Activated CD4-positive, alpha-beta T cell treated with anti-CD3 and anti-CD28 coated beads for 4 hours (primary cell): ENCODE measurements at places on chromosomes 2 and 18.

DNA sequence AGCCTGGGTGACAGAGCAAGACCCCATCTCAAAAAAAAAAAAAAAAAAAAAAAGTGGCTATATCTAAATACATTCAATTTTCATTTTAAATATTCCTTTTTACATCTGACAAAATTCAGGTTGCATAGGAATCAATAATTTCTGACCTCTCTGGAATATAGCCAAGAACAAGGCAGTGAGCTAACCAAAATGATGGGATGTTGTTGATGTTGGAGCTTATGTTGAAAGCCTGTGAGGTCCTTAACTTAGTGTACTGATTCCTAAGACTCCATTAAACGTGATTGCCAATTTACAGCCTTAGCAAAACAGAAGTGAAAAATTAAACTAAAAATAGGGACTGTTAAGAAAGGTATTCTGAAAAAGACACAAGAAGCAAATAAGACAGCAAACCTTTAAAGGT, 109.6 kb downstream of the MEP1B start:
- no peak for DNase-seq

- no peak for DNase-seq
These were observed 170.4 kb upstream of the FN1 start for GRCh38 chr2:215606219-215606618.

- DNase-seq, result no peak
These were observed 199.1 kb upstream of the CCDC150 start for GRCh38 chr2:196440413-196440812.

GRCh38 chr2:206230060-206230762, 44.3 kb upstream of the ZDBF2 start:
- DNase-seq, result no peak

DNA sequence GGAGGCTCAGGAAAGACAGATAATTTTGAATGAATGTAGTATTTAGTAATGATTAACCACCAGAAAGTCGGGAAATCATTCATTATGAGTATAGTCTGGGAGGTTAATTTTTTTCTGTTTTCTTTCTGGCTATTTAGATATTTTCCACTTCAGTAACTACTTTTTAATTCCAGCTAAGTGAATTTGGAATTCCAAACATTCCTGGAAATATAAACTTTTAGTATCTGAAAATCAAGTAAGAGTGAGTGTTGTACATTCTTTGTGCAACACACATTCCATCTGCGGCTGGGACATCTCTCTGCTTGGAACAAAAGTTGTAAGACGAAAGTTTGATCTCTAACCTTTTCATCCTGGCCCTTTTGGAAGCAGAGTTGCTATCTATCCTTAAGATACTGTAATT, 275.7 kb upstream of the SPRED2 start:
- DNase-seq, result no peak

DNA sequence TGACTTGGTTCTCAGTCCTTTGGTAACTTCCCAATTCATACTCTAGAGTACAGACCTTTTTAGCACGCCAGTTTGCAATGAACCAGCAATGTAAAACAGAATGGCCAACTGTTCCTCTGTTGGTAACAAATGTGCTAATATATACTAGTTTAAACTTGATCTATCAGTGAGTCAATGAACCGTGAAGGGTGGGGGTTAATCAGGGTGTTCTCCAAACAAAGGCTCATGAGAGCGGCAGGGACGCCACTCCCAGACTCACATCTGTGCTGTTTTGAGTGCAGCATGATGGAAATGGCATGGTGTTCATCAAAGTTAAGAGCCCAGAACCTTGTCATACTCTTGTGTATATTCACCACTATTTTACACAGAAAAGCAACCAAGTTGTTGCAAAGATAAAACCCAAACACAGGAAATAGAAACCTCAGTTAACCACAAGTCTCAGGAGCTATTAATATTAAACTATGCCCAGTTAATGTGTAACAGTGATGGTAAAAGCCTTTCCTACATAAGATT, 70.3 kb downstream of the CERKL start:
- no peak for DNase-seq

DNA sequence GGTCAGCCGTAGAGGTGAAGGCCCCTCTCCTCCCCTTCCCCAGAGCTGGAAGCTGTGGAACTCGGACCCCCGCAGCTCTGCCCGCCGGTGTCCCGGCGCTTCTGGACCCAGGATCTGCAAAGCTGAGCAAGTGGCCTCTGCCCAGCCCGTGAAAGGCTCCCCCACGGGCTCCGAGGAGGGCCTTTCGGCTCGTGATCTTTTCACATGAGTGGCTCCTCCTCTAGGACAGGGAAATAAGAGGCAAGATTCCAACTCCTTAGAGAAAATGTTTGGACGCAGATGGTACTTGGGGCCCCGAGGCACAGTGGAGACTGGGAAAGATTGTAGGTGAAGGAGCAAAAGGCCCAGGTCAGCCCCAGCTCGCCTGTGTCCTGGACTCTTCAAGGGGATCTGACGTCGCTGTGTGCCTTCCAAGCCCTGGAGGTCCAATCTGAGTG, 48.2 kb upstream of the SP3 start:
- no peak for DNase-seq
